Activated CD4-positive, CD25-positive, alpha-beta regulatory T cell (primary cell): ENCODE measurements at places on chromosomes 6 and 20.

DNA sequence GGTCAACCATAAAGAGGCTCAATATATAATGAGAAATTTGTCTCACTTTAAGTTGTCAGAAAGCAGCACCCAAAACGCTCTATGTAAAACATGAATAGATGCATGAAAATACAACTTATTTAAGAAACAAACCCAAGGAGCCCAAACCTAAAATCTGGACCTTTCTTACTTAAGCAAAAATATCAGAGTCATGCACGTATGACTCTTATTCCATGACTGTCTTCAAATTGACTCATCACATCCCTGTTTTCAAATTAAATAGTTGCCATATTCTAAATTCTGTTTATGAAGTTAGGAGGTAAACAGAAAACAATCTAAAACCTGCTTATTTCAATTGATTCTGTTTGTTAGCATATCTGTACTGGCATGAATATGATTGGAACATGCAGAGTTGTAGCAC is 42.1 kb downstream of the ANKRD6 start:
- no peak for DNase-seq

DNA sequence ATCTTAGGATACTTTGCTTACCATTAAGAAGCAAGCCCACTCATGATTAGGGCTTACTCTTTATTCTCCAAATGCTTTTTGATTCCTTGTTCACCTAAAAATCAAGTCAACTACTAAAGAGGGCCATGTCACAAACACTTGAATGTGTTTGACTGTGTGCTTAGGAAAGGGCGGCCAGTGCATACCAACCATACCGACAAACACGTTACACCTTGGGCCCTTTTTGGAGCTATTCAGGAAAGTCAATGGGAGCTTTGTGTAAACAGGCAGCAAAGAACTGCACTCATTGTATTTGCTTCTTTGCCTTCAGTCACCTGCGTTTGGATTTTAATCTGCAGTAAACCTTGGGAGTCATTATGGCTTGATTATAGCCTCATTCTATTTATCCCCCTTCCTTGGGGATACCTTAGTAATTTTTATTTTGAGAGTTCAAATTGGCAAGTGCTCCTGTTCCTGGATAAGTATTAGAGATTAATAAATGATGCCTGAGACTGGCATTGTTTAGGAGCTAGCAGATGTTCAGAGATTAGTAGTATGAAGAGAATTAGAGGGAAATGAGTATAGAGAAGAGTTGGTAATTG is 102.6 kb upstream of the HDGFL1 start:
- no peak for DNase-seq

DNA sequence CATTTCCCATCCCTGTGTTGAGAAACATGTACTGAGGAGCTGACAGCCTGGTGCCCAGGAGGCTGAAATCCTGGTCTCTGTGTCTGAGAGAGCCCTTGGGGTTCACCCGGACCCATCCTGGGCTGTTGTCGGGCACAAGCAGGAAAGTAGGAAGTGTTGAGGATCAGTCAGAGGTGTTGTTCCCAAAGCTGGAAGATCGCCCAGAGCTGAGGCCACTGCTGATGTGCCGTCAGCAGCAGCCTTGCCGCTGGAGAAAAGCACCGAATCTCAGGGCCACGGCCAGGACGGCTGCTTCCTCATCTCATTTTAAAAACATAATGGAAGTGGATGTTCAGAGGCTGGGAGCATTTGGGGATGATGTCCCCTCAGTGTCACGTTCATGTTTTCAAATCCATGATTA is 218.5 kb downstream of the UST start:
- DNase-seq = no peak

DNA sequence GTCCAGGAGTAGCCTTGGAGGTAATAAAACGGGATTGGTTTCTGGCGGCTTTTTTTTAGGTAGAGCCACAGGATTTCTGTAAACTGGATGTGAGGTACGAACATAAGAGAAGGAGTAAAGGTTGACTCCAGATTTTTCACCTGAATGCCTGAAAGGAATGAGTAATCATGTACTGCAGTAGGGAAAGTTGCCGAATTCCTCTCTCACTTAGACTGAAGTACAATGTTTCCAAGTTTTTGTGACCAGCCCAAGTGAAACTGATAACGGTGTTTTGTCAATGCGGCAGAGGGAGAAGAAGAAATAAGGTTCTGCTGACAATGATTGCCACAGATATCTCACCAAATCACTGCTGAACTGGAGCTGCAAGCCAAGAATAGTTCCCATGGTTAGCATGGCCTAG is 75.0 kb downstream of the VTA1 start:
- DNase-seq = no peak

DNA sequence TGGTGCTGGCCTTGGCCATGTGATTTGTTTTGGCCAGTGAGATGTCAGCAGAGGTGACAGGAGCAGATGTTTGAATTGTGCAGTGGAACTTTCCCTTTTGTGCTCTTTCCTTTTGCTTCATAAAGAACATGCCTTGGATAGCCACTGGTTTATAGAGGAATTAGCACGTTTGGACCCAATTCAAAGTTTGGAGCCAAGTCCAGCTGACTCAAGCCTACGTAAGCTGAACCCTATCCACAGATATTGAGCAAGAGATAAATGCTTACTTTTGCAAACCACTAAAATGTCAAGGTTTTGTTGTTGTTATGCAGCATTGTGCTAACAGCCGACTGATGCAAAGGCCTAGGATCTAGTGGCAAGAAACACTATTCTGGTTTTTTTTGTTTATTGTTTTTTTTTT is 230.9 kb upstream of the CITED2 start:
- DNase-seq = no peak

GRCh38 chr6:21259660-21260059 is 333.9 kb upstream of the SOX4 start:
- DNase-seq = no peak

GRCh38 chr6:18543051-18543450 is 155.9 kb downstream of the RNF144B start:
- DNase-seq = no peak

DNA sequence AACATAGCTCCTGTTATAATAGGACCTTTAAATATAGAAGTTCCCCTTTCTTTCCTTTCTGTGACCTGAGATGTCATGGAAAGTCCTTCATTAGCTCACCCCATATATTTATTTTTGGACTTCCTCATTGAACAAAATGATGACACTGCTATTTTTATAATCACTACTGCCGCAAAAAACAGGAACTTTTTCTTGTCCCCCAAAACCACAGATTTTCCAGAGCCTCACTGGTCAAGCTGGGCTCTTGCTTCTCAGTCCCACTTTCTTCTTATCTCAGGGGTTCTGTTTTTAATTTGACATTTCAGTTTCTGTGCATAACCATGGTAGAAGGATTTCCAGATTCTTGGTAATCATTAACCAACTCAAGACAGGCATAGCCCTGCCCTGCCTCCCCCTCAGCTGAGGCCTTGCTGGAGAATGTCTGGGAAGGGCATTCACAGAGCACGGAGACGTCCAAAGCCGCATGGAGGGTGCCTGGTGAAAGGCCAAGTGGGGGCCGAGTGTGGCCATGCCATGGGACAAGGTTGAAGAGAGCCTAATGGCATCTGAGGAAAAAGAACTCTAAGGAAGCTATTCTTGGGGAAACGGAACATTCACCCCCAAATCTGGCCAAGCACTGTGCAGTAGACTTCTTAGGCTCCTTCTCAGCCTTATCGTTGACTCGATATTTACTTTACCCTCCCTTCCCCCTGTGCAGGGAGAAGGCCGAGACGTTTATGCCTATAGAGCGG is 73.7 kb downstream of the EDN1 start:
- DNase-seq = no peak

- DNase-seq = no peak
Measured at GRCh38 chr6:134435814-134436280, 117.9 kb upstream of the SGK1 start.

- DNase-seq = no peak
Measured at GRCh38 chr20:2519115-2519809, 10.5 kb upstream of the ZNF343 start.

GRCh38 chr6:125104425-125104824 is 49.1 kb upstream of the TPD52L1 start:
- no peak for DNase-seq

- DNase-seq = no peak
Measured at GRCh38 chr20:1657556-1658334, at the start of gene SIRPG. TSS of gene SIRPG (minus strand) at chr20:1657779. CDS start at chr20:1657714, 65 bp downstream.

DNA sequence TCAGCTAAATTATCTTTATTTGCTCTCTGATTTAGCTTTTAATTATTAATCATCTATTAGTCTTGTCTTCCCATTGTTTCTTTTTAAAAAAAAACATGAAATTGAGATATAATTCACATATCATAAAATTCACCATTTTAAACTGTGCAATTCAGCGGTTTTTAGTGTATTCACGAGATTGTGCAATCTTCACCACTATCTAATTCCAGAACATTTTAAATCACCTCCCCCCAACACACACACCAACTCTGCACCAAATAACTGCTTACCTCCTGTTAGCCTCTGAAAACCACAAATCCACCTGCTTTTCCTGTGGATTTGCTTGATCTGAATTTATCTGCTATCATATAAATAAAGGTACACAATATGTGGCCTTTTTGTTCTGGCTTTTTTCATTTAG is 8.8 kb upstream of the ABRACL start:
- DNase-seq = no peak

GRCh38 chr6:6918216-6918983 is 189.4 kb upstream of the RREB1 start:
- DNase-seq = no peak
